NCI-H345 (cell line): ENCODE measurements at places on chromosomes 2 and 18.
A peak's percentile ranks its signal among the peaks of the same experiment; 100 is the strongest.

DNA sequence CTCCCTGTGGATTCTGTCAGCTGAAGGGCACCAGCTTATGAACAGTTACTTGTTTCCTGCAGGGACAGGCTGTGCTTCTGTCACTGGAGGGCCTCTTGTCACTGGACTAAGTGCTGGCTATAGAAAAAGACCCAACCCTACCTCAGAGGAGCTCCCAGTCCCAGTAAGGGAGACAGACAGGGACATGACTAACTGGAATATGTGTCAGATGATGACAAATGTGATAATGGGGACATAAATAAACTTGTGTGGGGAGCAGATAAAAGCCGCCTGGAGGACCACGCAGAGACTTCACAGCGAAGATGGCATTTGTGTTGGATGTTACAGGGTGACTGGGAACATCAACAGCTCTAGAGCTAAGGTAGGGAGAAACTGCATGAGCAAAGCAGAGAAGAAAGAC is 95.0 kb downstream of the MAPRE2 start:
- no peak for DNase-seq

GRCh38 chr18:12074736-12075135 is 18.9 kb upstream of the ANKRD62 start:
- DNase-seq: no peak

DNA sequence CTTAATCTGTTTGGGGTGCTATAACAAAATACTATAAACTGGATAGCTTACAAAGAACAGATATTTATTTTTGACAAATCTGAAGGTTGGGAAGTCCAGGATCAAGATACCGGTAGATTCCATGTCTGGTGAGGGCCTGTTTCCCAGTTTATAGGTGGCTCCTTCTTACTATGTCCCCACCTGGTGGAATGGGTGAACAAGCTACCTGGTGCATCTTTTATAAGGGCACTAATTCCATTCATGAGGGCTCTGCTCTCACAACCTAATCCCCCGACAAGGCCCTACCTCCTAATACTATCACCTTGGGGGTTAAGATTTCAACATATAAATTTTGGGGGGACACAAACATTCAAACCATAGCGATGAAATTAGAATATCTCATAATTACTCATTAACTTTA is 15.6 kb upstream of the NEMP2 start:
- no peak for DNase-seq

DNA sequence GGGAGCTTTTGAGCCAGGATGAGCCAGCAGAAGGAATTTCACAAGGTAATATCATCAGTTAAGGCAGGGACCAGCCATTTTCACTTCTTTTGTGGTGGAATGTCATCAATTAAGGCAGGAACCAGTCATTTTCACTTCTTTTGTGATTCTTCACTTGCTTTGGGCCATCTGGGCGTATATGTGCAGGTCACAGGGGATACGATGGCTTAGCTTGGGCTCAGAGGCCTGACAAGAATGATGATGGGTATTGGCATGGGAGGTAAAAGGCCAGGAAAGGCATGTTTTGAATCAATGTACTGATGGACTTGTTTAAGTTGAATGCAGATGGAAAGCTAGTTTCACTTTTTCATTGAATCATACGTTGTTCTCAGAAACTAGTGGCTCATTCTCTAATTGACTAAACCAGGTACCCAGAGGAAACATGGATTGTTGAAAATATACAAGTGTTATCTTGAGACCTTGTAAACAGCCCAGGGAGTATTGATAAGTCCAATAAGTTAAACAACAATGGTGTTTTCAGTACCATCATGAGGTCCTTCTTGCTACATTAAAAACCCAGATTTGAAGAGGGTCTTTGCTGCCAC is 1672.5 kb upstream of the DDX18 start:
- DNase-seq: no peak

- DNase-seq: peak; percentile 16
Measured at GRCh38 chr18:500632-501405, at the start of gene COLEC12. Gene COLEC12 (minus strand): TSS chr18:500701. CDS start chr18:500514, 187 bp downstream.
